ENCODE measurements at places on chromosomes 16 and 17. TPM values are rescaled to one million over a fixed set of nuclear protein-coding genes. Genes with fewer than 3 reads are reported as not detected.

The CES3 gene
- total RNA-seq: not detected

The PROCA1 gene
- total RNA-seq: 0.66 TPM

The SLC35G3 gene
- total RNA-seq: not detected

The KCNJ2 gene
- 0.49 TPM for total RNA-seq

The GGT6 gene
- total RNA-seq: not detected

The IGFALS gene
- total RNA-seq: not detected

The LAT gene
- 7.0 TPM for total RNA-seq

The MT4 gene
- total RNA-seq: not detected

The SLC5A2 gene
- total RNA-seq: not detected

- H3K36me3 ChIP-seq: peaks cover 45% of the 10 kb centered on the region
- H3K27ac ChIP-seq: no peak overlapping the region
- H3K4me1 ChIP-seq: peaks cover 11% of the 10 kb centered on the region
- no peak for DNase-seq
- no peak overlapping the region for H3K4me3 ChIP-seq
- H3K27me3 ChIP-seq: peaks cover 5% of the 10 kb centered on the region
Measured at GRCh38 chr16:16045879-16046278, 96.5 kb downstream of the ABCC1 start.

GRCh38 chr17:39271546-39271945, 45.8 kb upstream of the STAC2 start:
- H3K27ac ChIP-seq: no peak overlapping the region
- peaks cover 5% of the 10 kb centered on the region for H3K4me1 ChIP-seq
- DNase-seq: no peak
- H3K4me3 ChIP-seq: no peak overlapping the region
- H3K27me3 ChIP-seq: no peaks in the 10 kb centered on the region

- no peaks in the 10 kb centered on the region for H3K4me1 ChIP-seq
- peaks cover 5% of the 10 kb centered on the region for H3K36me3 ChIP-seq
- no peak for DNase-seq
- no peak overlapping the region for H3K4me3 ChIP-seq
Measured at GRCh38 chr17:74089869-74090464, 113.5 kb upstream of the RPL38 start.

DNA sequence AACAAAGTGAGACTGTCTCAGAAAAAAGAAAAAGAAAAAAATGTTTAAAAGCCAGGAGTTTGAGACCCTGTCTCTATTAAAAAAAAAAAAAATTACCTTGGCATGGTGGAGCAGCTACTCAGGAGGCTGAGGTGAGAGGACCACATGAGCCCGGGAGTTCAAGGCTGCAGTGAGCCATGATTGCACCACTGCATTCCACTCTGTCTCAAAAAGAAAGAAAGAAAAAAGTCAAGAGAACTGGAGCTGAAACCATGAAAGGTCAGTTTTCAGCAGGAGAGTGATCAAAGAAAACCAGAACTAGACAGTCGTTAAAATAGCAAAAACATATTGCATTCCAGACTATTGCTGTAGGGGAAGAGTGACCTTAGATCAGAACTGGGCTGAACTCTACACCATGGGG, 8.8 kb downstream of the QPRT start:
- no peaks in the 10 kb centered on the region for H3K36me3 ChIP-seq
- H3K4me1 ChIP-seq: no peaks in the 10 kb centered on the region
- DNase-seq: no peak
- H3K27ac ChIP-seq: no peak overlapping the region
- no peak overlapping the region for H3K4me3 ChIP-seq

DNA sequence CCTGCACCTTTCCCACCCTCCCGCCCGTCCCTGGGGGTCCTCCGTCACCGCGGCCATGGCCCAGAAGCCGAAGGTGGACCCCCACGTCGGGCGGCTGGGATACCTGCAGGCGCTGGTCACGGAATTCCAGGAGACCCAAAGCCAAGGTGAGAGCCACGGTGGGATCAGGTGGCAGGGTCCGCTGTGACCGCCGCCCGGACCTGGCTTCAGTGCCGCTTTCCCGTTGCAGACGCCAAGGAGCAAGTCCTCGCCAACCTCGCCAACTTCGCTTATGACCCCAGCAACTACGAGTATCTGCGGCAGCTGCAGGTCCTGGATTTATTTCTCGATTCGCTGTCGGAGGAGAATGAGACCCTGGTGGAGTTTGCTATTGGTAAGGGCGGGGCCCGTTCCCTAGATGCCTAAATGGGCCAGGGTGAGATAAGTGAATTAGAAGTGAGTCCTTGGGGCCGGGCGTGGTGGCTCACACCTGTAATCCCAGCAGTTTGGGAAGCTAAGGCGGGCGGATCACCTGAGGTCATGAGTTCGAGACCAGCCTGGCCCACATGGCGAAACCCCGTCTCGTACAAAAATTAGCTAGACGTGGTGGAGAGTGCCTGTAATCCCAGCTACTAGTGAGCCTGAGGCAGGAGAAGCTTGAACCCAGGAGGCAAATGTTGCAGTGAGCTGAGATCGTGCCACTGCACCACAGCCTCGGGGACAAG, 617 bp downstream of the ARMC7 start:
- H3K27ac ChIP-seq: no peak overlapping the region
- peaks cover 40% of the 10 kb centered on the region for H3K4me1 ChIP-seq
- peaks cover 16% of the 10 kb centered on the region for H3K36me3 ChIP-seq
- peaks cover 5% of the 10 kb centered on the region for H3K27me3 ChIP-seq
- peak overlapping the region; percentile 93 for H3K4me3 ChIP-seq
- DNase-seq: no peak

DNA sequence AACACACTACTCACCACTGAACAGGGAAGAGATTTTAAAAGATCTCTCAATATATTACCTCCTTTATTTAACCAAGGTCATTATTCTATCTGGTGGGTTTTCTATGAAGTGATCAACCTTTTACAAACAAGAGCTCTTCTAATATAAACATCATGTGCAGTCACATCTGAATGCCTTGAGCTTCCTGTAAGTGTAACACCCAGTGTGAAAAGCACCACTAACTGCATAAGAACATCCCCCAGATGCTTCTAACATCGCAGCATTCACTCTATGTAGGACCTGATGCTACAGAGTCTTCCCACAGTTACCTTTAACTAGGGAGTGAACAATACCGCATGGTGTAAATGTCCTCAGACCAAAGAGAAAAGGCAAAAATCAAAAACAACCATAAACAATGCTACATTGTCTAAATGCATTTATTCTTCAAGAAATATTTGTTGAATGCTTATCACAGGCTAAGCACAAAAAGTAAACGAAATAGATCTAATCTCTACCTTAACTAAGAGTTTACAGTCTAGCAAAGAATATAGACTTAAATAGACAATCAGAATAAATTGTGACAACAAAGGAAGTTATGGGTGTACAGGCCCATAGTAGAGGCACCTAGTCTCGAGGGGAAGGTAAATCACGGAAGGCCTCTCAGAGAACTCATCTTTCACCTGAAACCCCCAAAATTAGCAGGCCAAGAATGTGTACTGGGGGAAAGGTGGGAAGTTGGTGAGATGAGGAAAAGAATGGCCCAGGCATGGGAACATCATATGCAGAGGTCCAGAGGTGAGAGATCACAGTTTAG, 16.2 kb downstream of the SKAP1 start:
- H3K36me3 ChIP-seq: no peaks in the 10 kb centered on the region
- H3K4me3 ChIP-seq: no peak overlapping the region
- H3K27me3 ChIP-seq: peaks cover 26% of the 10 kb centered on the region
- no peaks in the 10 kb centered on the region for H3K4me1 ChIP-seq
- H3K27ac ChIP-seq: no peak overlapping the region
- no peak for DNase-seq

GRCh38 chr16:72302332-72302731, 130.4 kb upstream of the PMFBP1 start:
- no peak overlapping the region for H3K27ac ChIP-seq
- no peak for DNase-seq
- H3K4me1 ChIP-seq: no peaks in the 10 kb centered on the region
- H3K4me3 ChIP-seq: no peak overlapping the region
- no peaks in the 10 kb centered on the region for H3K27me3 ChIP-seq

DNA sequence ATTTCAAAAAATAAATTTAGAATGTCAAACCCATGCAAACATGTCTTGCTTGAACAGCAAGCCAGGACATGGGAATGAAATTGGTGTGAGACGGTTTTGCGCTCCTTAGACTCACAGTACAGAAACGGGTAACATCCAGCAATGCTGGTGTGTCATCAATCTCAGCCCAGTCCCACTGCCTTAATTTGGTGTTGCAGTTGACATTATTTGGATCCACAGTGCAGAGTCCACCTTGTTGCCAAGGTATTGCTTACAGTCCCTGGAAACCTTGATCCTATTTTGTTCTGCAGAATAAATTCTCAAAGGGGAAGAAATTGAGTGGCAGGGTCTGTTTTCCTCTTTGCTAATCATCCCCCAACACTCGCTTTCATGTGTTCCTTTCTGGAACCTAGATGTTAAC, 311.6 kb upstream of the MON1B start:
- H3K36me3 ChIP-seq: no peaks in the 10 kb centered on the region
- no peak for DNase-seq
- no peak overlapping the region for H3K4me3 ChIP-seq
- no peaks in the 10 kb centered on the region for H3K27me3 ChIP-seq
- no peaks in the 10 kb centered on the region for H3K4me1 ChIP-seq
- no peak overlapping the region for H3K27ac ChIP-seq

DNA sequence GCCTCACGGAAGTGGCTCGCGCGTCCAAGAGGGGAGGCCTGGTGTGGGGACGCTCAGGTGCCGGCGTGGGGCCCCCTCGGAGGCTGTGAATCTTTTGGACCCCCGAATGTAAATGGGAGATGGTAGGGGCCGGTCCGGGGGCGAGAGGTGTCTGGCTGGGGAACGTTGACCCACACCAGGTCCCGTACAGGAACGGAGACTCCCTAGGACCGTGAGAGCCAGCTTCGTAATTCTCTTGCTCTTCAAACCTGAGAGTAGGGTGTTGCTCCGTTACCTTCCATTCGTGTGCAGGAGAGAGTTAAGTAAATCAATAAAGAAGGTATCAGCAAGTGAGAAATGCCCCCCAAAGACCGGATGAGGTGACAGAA, 481 bp downstream of the LYRM1 start:
- no peak for DNase-seq
- H3K36me3 ChIP-seq: peaks cover 35% of the 10 kb centered on the region
- peak overlapping the region; percentile 89 for H3K4me3 ChIP-seq
- H3K4me1 ChIP-seq: peaks cover 80% of the 10 kb centered on the region
- peaks cover 2% of the 10 kb centered on the region for H3K27me3 ChIP-seq

DNA sequence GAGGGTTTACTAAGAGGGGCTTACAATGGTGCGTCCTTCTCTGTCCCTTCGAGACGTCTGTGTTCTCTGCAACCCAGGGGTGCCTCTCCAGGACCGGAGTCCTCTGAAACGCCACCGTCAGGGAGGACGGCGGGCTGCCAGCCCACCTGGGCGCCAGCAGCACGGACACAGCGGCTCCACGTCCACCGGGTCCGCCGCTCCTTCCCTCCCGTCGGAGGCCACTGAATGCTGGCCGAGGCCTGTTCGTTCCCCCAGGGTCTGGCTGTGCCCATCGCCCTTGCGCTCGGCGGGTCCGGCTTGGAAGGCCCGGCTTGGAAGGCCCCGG, 403 bp downstream of the TEPSIN start:
- peaks cover 5% of the 10 kb centered on the region for H3K27me3 ChIP-seq
- no peak overlapping the region for H3K27ac ChIP-seq
- peaks cover 4% of the 10 kb centered on the region for H3K36me3 ChIP-seq
- DNase-seq: no peak

- peaks cover 21% of the 10 kb centered on the region for H3K27me3 ChIP-seq
- no peaks in the 10 kb centered on the region for H3K36me3 ChIP-seq
- peaks cover 29% of the 10 kb centered on the region for H3K4me1 ChIP-seq
- no peak overlapping the region for H3K4me3 ChIP-seq
- DNase-seq: no peak
Measured at GRCh38 chr16:3155972-3156371, 21.1 kb downstream of the ZNF213 start.

- H3K36me3 ChIP-seq: no peaks in the 10 kb centered on the region
- DNase-seq: no peak
- H3K4me3 ChIP-seq: no peak overlapping the region
Measured at GRCh38 chr17:77909236-77909635, 49.3 kb upstream of the TNRC6C start.

DNA sequence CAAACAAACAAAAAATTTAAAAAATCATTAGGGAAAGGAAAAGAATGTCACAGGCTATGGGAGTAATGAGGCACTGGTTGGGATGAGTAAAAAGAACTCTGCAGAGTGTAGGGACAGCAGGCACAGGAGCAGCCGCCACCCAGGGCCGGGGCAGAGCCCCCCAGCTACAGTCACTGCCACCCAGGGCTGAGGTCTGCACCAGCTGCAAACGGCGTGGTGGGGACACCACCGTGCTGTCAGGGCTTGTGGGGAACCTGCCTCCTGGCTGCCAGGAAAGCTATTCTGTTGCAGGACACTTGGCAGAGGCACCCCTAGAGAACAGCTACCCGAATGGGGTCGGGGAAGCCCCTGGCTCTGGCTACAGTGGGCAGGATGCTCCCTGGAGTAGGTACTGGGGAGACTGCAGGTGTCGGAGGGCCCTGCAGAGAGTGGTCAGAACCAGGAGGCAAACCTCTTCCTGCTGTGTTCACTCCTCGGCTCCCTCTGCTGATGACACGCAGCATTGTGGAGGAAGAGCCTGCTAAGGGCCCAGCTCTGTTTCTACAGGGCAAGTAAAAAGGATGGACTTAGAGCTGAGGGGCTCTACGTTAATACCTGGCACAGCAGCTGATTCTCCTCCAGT, 32.3 kb upstream of the CAPN15 start:
- H3K4me3 ChIP-seq: no peak overlapping the region
- peaks cover 4% of the 10 kb centered on the region for H3K27me3 ChIP-seq
- H3K27ac ChIP-seq: no peak overlapping the region
- no peaks in the 10 kb centered on the region for H3K36me3 ChIP-seq
- no peaks in the 10 kb centered on the region for H3K4me1 ChIP-seq
- DNase-seq: peak; percentile 29

DNA sequence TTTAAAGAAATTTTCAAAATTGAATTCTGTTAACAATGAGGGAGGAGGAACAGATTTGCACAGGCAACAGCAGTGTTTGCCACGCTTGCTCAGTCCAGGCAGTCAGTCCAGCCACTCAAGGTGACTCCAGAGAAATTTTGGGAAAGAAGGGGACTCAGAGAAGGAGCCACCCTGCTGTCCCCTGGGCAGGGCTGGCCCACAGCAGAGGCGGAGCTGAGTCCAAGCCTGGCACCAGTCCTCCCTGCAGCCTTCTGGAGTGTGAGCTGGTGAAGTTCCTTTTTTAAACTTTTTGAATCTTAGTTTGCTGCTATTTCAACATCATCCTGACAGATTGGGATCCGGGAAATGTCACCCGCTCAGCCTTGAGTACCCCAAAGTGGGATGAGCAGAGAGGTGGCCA, 14.5 kb upstream of the SLC47A2 start:
- peaks cover 15% of the 10 kb centered on the region for H3K27me3 ChIP-seq
- no peak for DNase-seq
- peaks cover 8% of the 10 kb centered on the region for H3K4me1 ChIP-seq
- H3K4me3 ChIP-seq: no peak overlapping the region
- no peaks in the 10 kb centered on the region for H3K36me3 ChIP-seq
- no peak overlapping the region for H3K27ac ChIP-seq

DNA sequence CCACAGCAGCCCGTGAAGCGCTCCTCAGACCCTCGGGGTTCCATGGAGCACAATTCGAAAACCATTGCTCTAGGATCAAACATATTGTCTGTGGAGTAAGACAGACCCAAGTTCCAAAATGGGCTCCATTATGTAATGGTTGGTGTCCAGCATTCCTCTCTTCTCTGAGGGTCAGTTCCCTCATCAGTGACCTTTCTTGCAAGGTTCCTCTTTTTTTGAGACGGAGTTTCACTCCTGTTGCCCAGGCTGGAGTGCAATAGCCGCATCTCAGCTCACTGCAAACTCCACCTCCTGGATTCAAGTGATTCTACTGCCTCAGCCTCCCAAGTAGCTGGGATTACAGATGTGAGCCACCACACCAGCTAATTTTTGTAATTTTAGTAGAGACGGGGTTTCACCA, 28.4 kb downstream of the PLXDC1 start:
- DNase-seq: no peak
- no peaks in the 10 kb centered on the region for H3K36me3 ChIP-seq
- H3K4me1 ChIP-seq: no peaks in the 10 kb centered on the region
- H3K4me3 ChIP-seq: no peak overlapping the region
